NCI-H510A (cell line): ENCODE measurements at places on chromosomes 1 and 21.

- DNase-seq = peak; percentile 5
Observed at GRCh38 chr1:181189691-181190363, 101.3 kb downstream of the IER5 start.

GRCh38 chr1:98364544-98364943 lies 297.0 kb upstream of the SNX7 start:
- DNase-seq = no peak

- DNase-seq = no peak
Observed at GRCh38 chr1:78275906-78276685, 214.7 kb upstream of the PTGFR start.

DNA sequence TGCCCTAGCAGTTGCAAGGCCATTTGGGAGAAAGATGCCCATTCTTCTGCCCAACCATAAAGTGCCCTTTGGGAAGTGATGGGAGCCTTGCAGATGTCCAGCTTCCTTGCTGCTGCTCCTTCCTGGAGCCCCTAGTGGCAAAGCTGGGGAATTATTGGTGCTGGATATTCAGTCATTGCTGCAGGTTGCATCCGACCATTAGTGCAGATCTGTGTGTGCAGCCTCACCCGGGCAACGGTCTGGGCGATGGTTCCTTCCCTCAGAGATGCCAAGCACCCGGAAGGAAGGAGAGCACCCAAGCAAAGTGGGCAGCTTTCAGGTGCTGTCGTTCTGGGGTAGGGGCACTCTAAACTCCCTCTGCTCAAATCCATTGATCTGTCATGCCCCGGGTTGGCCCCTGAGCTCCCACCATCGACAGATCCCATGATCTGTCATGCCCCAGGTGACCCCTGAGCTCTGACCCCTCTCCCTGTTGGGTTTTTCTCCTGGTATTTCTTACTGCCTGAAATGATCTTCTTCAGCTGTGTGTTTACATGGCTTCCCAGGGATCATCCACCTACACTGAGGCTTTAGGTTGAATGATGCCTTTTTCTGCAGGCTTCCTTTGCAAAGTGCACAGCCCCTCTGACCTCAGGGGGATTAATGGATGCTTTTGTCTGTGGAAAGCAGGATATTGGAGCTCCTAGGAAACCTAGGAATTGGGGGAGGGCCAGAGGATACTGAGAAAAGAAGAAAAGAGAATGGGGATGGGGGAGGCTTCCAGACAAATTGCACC lies 467.5 kb downstream of the PTPRU start:
- DNase-seq = no peak

- no peak for DNase-seq
Observed at GRCh38 chr21:9738527-9738926, 782.9 kb upstream of the TPTE start.

DNA sequence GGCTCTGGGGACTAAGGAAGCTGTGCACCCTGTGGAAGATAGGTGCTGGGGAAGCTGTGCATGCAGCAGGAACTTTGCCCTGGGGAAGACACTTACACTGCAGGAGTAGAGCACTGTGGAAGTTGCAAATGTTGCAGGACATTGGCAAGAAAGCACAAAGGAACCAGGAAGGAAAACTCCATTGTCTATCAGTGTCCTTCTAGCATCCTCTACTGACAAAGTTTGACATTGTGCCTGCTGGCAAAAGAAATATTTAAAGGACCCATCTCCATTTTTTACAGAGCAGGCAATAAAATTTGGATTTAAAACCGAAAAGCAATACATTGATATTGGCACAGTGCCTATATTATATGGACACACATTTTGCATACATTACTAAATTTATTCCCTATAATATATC lies 394.1 kb downstream of the PBX1 start:
- no peak for DNase-seq

DNA sequence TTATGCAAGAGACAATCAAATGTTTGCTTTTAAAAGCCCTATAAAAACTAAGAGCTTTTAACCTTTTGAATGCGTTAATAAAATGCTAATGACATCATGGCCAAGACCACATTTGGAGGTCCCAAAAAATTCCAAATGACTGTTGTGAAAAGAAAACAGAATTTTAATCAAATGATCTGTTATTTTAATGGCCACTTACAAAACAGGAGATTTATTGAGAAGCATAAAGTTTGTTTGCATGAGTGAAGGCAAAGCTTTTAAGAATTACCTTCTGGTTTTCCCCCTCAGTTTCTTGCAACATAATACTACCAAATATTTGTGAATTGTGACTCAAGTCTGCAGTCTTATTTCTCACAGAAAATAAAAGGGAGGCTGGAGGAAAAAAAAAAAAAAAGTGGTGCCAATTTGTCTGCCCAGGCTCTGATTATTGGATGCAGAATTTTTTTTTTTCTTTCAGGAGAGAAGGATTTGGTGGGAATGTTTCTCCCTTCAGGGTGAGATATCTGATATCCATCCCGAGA lies 60.7 kb downstream of the GORAB start:
- DNase-seq = no peak

- no peak for DNase-seq
Observed at GRCh38 chr21:36039861-36040260, 20.5 kb downstream of the SETD4 start.

- DNase-seq = peak; percentile 29
Observed at GRCh38 chr1:20402585-20403422, 83.2 kb downstream of the CAMK2N1 start.

- DNase-seq = no peak
Observed at GRCh38 chr1:58901008-58901407, 117.2 kb upstream of the JUN start.

DNA sequence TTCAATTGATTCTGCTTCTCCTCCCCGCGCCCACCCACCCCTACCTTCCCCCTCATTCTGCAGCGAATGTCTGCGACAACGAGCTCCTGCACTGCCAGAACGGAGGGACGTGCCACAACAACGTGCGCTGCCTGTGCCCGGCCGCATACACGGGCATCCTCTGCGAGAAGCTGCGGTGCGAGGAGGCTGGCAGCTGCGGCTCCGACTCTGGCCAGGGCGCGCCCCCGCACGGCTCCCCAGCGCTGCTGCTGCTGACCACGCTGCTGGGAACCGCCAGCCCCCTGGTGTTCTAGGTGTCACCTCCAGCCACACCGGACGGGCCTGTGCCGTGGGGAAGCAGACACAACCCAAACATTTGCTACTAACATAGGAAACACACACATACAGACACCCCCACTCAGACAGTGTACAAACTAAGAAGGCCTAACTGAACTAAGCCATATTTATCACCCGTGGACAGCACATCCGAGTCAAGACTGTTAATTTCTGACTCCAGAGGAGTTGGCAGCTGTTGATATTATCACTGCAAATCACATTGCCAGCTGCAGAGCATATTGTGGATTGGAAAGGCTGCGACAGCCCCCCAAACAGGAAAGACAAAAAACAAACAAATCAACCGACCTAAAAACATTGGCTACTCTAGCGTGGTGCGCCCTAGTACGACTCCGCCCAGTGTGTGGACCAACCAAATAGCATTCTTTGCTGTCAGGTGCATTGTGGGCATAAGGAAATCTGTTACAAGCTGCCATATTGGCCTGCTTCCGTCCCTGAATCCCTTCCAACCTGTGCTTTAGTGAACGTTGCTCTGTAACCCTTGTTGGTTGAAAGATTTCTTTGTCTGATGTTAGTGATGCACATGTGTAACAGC lies 339.9 kb downstream of the NTNG1 start:
- no peak for DNase-seq

- DNase-seq = peak; percentile 69
Observed at GRCh38 chr1:232793944-232794343, 11.3 kb upstream of the MAP10 start.

GRCh38 chr21:33299181-33299752 lies 25.5 kb upstream of the IFNAR1 start:
- DNase-seq = no peak

GRCh38 chr21:38039841-38040240 lies 123.6 kb upstream of the KCNJ6 start:
- DNase-seq = no peak

- DNase-seq = no peak
Observed at GRCh38 chr1:156698995-156699394, 6.4 kb downstream of the CRABP2 start.

DNA sequence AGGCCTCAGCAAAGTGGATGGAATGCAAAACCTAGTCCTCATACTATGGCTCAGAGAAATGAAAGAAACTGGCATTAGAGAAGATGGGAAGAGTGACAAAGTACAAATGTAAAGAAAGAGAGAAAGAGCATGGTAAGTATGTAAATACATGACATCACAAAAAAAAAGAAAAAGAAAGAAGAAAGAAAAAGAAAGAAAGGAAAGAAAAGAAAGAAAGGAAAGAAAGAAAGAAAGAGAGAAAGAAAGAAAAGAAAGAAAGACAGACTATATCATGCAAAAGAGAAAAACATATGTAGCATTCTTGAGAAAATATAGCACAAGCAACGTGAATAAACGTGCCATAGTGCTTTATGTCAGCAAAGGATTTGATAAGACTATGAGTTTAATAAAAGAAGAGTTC lies 76.1 kb upstream of the CACHD1 start:
- no peak for DNase-seq

GRCh38 chr21:45300786-45301520 lies 13.3 kb upstream of the POFUT2 start:
- DNase-seq = no peak

DNA sequence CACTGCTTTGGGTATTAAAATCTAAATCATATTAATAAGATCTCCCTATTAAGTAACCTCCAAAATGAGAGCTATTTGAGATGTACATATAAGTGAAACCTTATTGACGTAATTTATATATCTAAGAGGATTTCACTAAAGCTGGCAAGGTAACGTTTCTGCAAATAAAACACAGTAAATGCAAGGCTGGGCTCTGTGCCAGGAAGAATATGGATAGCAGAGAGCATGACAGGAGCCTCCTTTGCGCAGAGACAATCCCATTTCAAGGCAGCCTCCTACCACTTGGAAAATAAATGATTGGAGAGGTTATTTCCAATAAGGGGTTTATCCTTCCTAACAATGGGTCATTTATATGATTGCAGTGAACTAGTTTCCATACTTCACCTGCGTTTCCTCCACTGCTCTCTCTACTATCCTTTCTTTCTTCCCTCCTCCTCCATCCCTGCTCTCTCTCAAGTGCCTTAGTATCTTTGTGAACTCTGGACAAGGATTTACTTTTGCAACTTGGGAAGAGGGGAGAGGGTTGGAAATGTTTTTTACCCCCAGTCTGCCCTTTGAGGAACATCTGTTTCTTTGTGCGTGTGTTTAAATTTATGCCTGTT lies 3.0 kb upstream of the NFIA start:
- DNase-seq = no peak

DNA sequence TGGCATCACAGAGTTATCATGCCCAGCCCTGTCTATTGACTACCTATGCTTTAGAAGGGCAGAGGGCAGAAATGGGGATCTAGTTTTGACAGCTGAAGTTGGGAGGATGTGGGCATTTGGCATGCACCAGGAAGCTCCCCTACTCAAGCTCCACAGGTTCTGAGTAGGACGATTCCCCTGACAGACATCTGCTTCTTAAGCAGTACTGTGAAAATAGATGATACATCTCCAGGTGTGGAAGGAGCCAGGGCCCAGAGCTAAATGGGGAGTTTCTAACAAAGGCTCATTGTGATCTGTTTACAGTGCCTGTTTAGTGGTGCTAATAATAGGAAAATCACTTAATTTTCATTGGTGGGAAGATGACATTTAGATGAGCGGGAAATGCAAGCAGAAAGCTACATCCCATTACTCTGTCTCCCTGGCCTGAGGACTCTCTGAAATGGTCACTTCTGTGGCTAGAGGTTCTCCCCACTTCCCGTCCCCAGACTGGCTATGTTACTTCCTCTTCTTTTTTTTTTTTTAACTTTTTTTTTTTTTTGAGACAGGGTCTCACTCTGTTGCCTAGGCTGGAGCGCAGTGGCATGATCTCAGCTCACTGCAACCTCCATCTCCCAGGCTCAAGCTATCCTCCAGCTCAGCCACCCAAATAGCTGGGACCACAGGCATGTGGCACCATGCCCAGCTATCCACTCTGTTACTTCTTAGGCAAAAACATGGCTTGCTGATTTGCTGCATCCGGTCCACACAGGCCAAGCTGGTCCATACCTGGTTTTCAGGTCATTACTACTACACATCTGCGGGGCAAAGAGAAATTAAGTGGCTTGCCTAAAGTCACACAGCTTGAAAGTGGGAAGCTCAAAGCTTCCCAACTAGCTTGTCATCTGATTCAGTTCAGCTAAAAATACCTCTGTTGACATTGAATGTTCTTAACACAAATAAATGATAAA lies 23.2 kb upstream of the CNIH3 start:
- DNase-seq = no peak

DNA sequence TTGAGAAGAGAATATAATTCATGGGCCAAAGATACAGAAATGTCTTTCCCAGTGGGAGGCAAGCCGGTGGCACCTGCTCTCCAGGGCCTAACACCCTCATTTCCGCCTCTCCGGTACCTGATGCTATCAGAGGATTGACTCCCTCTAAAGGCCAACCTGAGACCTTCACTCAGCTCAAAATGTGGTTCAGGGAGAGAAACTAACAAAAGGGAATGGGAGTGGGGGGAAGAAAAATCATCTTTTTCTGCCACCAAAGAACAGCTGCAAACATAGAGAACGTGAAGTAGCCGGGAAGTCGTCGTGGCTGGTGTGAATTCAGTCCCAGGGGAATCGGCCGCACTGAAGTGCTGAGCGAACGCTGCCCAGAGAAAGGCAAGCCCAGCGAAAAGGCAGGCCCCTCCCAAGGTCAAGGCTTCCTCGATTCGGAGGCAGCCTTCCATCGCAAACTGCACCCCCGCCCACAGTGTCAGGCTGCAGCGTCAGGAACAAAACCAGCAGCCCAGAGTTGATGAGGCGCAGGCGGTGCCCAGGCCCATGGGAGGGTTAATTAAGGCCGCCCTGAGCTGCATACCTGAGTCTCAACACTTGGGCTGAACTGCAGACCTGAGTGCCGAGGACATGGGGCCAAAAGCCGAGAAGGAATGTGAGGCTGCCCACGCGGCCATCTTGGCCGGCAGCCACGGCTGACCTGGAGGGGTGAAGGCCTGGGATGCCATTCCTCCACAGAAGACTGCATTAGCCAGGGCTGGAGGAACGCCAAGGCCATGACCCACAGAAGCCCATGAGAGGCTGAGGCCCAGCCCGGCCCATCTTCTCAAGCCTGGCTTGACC lies 160.2 kb downstream of the PSMG1 start:
- peak; percentile 93 for DNase-seq

DNA sequence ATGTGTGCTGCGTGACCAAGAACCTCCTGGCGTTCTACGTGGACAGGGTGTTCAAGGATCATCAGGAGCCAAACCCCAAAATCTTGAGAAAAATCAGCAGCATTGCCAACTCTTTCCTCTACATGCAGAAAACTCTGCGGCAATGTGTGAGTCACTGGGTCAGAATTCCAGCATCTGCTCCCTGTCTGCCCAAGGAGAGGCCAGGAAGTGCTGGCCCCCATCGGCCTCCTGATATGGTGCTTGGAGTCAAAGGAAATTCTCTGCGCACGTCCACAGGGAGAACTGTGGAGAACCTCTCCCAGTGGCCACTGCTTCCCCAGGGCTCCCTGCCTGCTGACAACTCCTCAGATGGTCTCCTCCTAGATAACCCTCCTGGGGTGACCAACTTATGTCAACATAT lies 25.6 kb upstream of the IL20 start:
- DNase-seq = no peak
